ENCODE measurements at places on chromosomes 12 and 14.

- no peak for DNase-seq
Observed at GRCh38 chr14:90608929-90609341, 207.3 kb downstream of the TTC7B start.

GRCh38 chr14:97077253-97077653 lies 280.1 kb downstream of the VRK1 start:
- no peak for DNase-seq

DNA sequence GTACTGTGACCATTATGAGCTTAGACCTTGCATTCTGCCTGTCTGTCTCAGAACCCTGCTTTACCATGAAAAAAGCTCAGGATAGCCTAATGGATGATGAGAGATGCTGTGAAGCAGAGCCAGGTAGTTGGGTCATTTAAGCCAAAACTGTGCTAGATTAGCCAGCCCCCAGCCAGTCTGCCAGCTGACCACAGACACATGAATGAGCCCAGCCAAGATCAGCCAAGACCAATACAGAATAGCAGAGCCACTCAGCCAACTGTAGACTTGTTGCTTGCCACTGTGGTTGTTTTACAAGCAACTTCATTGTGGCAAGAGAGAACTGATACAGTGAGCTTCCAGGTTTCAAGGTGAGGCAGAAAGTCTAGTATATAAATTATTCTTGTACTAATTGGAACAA lies 12.8 kb upstream of the UTP20 start:
- no peak for DNase-seq

DNA sequence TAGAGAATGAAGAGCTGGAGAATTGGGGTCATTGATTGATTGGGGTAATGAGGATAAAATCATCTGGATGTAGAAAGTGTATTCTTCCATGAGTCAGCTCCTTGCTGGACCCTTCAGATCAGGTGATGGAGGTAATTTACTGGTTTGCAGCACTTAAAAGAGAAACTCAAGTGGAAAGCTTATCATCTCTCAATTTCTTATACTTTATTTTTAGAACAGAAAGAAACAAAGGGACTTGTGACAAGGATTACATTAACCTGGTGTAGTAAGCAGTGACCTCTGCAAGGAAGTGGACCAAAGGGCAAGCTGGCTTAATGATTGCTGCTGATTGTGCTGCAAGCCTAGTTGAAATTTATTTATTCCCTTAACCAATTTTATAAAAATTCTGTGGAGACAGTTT lies 405.0 kb downstream of the TRHDE start:
- no peak for DNase-seq

DNA sequence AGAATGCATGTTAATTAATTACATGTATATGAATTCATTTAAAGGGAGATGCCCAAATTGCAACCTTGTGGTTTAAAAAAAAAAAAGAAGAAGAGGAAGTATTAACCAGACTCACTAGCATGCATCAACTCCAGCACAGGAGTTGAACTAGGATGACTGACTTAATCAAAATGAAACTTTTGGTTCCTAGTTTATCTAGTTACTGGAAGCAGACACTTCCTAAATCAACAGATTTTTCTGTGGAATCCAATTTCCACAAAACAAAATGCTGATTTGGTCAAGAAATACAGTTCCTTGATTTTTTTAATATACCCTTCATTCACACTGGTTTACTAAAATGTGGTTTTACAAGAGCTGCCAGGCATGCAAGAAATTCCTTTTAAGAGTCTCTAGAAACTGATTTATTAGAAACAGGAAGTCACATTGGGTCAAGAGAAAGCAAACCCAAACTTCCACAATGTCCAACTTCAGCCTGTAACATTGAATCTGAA lies 41.6 kb downstream of the ITPR2 start:
- DNase-seq, result no peak

DNA sequence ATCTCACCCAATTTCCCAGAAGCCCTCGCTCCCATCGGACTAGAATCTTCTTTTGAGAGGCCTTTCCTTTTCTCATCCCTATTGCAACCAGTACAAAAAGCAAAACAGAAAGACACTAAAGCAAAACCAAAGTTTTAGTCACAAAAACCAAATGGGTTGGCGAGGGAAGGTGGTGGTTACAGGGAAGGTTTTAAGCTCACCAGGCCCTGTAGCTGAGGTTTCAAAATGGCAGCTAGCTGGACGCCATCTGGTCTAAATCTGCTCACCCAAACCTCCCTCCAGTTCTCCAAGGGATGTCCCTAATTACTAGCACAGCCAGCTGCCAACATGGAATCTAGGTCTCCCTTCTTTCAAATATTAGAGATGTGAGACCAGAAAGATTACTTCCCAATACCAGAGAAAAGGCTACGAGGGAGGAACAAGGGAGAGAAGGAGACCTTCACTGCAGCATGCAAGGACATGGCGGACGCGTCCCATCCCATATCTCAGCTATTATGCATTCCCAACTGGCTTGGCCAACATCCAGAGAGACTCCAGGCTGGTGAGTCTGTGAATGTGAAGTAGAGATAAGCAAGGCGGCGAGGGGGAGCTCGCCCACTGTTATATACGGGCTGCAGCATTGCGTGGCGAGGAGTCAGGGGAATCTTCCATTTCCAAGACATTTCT lies 70.8 kb downstream of the DPF3 start:
- DNase-seq, result no peak

DNA sequence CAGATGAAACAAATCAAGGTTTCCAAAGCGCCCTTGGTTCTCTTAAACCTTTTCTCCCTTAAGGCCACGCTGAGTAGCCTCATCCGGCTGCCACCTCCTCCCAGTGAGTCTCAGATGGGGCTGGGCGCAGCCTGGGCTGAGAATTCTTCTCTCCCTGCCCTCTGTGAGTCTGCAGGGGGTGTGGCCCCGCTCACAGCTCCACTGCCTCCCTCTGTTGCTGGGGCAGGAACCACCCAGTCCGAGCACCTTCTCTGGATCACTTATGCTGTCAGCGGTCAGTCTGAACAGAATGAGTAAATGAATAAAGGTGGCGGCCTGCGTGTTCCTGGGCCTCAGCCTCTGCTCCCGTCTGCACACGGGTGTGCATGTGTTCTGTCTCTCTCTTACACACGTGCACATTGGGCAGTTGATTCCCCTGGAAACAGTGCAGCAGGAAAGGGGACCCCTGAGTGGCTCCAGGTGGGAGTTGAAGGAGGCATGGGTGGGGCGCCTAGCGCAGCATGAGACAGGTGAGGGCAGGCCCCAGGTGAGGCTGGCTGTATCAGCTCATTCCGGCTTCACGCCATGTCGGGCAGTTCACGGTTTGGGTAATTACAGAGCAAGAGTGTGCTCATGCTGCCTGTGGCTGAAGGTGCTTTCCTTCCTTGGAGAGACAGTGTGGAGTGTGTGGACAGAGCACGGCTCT lies 4.3 kb downstream of the PAPLN start:
- DNase-seq, result no peak

DNA sequence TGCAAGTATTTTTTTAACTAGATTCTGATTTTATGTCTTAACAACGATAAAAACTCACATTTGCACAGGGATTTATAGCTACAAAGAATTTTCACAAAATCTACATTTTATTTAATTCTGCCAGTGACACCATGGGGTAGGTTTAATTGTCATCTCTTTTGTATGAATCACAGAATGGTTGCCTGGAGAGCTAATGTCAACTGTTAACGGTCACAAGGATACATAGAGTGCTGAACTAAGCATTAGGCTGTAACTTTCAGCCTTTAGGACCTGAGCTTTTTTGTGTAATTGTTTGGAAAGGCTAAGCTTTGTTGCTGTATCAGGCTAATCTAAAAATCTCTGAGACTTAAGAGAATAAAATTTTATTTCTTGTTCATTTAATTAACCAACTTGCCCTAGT lies 465.3 kb upstream of the TBX3 start:
- DNase-seq, result no peak

GRCh38 chr12:94049718-94050117 lies 98.7 kb upstream of the PLXNC1 start:
- no peak for DNase-seq

DNA sequence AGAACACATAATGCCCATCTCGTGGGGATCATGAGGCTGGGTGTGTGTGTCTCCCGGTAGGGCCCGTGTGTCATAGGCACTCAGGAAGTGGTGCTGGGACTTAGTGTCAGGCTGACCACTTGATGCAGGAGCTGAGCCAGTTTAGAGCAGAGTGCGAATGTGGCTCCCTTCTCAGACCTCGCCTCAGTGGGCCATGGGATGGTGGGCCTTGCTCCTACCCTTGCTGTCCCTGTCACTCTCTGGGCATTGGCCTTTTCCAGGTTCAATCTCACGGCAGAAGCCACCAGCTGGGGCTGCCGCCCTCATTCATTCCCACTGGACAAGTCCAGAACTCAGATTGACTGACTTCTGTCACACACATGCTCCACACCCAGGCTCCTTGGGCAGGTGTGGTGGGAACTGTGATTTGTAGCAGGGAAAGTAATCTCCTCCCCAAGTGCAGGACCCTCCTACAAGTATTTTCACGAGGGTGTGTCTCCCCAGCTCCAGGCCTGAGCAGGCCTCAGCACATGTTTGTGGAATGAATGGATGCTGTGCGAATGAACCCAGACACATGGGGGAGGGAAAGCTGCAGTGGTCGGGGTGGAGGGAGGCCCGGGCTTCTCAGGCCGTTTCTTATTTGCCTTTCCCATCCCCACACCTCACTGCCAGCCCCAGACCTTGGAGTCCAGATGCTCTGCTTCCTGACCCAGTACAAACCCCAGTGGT lies 54.9 kb downstream of the BEGAIN start:
- DNase-seq, result no peak

DNA sequence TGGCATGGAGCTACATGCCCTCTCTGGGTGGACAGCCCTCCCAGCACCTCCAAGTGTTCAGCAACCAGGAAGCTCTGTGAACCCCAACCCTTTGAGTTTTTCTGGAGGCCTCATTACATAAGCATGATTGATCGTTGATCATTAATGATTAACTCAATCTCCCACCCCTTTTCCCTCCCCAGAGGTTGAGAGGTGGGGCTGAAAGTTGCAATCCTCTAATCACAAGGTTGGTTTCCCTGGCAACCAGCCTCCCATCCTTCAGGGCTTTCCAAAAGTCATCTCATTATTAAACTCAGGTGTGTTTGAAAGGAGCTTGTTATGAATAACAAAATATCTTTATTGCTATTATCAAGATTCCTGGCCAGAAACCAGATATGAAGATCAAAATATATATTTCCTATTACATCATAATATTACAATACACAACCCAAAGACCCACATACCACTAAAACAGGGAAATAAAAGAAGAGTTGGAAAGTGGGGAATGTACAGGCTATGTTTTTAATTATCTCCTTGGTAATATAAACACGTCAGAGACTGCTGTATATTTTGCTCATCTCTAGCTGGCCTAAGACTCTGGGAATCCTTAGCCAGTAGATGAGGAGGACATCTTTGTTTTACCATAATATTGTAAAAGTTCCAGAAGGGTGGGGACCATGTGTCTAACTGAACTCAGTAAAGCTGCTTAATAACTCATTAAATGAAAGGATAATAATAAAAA lies 73.6 kb downstream of the SSPN start:
- no peak for DNase-seq

DNA sequence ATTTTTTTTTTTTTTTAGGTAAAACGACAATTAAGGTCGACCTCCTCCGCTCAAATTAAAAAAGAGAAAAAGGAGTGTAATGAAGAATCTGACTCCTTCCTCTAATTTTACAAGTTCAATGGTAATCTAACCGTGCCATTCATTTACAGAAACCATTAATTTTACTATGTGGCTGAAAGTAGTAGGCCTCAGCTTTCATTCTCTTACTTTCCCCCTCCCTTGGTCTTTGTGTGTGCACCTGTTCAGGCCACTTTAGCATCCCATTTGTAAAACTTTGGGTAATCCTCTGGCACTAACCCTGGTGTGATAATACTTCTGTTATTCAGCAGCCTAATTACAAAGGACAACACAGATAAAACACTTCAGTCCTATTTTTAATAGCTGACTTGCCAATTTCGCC lies 128.1 kb downstream of the ASCL1 start:
- DNase-seq, result no peak

GRCh38 chr12:47783821-47784819 lies 11.1 kb downstream of the SLC48A1 start:
- no peak for DNase-seq

GRCh38 chr14:31419967-31420318 lies 407 bp downstream of the HEATR5A start:
- DNase-seq, result no peak

- DNase-seq, result no peak
Observed at GRCh38 chr12:90510948-90511347, 444.0 kb downstream of the CCER1 start.

GRCh38 chr14:55731311-55731872 lies 151.4 kb downstream of the KTN1 start:
- no peak for DNase-seq

GRCh38 chr14:22463763-22464173 lies 125.3 kb downstream of the DAD1 start:
- no peak for DNase-seq

DNA sequence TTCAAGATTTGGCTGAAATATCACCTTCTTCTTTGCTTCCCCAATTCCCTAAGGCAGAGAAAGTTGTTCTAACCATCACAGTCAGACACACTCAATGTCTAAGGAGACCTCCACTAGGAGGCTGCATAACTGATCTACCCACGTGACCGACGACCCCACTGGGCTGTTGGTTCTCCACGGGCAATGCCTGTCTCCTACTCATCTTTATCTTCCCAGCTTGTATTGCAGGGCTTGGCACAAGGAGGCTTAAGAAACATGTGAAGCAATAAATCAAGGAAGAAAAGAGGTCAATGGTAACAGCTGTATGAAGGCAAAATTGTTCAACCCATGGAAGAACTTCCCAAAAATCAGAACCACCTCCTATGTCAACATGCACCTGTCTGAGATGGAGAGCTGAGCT lies 27.1 kb downstream of the NT5DC3 start:
- DNase-seq, result no peak

- no peak for DNase-seq
Observed at GRCh38 chr12:131911851-131912477, 17.1 kb upstream of the PUS1 start.

GRCh38 chr12:67721248-67721647 lies 72.7 kb downstream of the DYRK2 start:
- DNase-seq, result no peak

DNA sequence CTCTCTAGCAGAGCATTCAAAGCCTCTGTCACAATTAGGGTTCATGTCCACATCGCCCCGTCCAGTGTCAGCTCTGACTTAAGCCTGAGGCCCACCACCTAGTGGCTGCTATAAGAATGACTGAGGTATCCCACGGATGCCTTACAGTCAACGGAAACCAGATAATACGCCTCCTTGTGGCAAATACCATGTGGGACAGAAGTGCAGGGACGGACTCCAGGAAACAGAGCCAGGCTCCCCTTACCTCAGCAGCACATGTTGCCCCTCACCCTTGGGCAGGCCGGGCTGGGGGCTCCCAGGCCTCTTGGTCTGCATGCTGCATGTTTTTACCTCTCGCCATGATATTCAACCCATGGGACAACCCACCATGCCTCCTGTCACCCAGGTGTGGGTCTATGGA lies 86.3 kb downstream of the VWF start:
- DNase-seq, result no peak

GRCh38 chr14:20652996-20653975 lies 11.8 kb upstream of the OR6S1 start:
- no peak for DNase-seq

GRCh38 chr12:3884671-3885070 lies 11.5 kb upstream of the PARP11 start:
- no peak for DNase-seq

- DNase-seq, result no peak
Observed at GRCh38 chr12:39161465-39162085, 256.2 kb upstream of the CPNE8 start.

Measured in stimulated activated CD8-positive, alpha-beta memory T cell treated with anti-CD3 and anti-CD28 coated beads, Interleukin-4, amount 100 ng/mL, for 1 hour (primary cell).